ENCODE measurements at places on chromosomes 3 and 15.
A peak's percentile ranks its signal among the peaks of the same experiment; 100 is the strongest.

DNA sequence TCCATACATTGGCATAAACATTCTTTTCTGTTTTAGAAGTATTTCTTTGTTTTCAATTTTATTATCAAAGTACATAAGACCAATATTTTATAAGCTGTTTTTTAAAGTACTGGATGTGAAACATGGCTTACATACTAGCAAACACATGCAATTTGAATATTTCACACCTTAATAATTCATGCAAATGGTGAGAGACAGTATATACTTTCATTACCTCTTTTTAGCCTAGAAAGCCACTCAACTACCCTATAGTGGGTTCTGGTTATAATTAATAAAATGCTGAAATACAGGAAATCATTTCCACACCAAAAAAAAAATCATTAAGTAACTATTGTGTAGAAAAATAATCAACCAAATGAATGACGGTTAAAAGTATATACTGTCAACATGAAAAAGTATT lies 38.5 kb upstream of the MELTF start:
- no peak for DNase-seq

DNA sequence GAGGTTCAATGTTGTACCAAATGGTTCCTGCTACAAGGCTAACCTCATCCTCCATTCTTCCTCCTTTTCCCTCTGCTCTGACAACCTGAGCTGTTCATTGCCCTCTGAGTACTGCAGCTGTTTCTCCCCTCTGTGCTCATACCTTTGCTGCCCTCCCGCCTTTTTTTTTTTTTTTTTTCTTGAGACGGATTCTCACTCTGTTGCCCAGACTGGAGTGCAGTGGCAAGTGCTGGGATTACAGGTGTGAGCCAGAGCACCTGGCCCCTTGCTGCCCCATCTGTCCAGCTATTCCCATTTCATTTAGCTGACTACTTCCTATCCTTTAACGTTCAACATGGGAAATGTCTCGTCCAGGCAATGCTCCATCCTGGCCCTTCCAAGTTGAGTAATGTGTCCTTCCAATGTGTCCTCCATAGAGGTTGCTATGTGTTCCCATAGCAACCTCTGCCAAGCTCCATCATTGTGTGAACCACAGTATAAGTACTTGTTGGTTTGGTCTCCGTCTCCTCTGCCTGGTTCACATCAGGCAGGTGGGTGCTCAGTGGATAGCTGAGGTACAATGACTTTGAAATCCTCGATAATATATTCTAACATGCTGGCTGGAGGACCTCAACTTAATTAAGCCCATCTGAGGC lies 179.9 kb upstream of the ANKRD28 start:
- DNase-seq, result no peak

GRCh38 chr3:177611752-177612334 lies 414.6 kb upstream of the TBL1XR1 start:
- no peak for DNase-seq

- no peak for DNase-seq
Observed at GRCh38 chr3:775178-775880, 317.5 kb upstream of the CNTN6 start.

GRCh38 chr3:42906070-42906847 lies at the start of gene ZNF662:
ZNF662 (plus strand) TSS chr3:42906142; CDS start chr3:42908115, 1,973 bp downstream.
- no peak for DNase-seq

DNA sequence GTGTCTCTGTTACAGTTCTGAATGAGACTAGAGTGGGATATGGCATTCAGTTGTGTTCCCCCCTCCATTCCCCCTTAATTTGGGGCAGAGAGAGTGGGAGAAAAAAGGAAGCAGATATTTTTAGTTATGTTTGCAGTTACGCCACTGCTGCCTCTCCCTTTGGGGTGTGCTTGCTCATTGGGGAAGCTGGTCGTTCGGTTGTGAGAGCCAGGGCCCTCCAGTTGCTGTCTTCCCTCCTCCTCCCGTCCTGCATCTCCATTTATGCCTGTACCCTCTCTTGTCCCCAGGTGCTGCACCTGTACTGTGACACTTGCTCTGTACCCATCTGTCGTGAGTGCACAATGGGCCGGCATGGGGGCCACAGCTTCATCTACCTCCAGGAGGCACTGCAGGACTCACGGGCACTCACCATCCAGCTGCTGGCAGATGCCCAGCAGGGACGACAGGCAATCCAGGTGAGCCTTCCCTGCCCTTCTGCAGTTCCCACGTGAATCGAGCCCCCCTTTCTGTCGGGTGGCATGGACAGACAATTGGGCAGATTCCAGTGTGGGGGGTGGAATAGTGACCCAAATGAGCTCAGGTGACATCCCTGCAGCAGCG lies 55.8 kb downstream of the TRIM71 start:
- no peak for DNase-seq

GRCh38 chr15:45114076-45114750 lies at the start of the genes DUOX2 and DUOXA2:
DUOX2 (minus strand) TSS chr15:45114172; CDS start chr15:45113411, 761 bp downstream.
DUOXA2 (plus strand) TSS chr15:45114326; CDS start chr15:45114606, 280 bp downstream.
- no peak for DNase-seq

- no peak for DNase-seq
Observed at GRCh38 chr15:59879506-59880265, 124.4 kb upstream of the FOXB1 start.

- no peak for DNase-seq
Observed at GRCh38 chr3:169264711-169265110, 398.8 kb downstream of the MECOM start.

DNA sequence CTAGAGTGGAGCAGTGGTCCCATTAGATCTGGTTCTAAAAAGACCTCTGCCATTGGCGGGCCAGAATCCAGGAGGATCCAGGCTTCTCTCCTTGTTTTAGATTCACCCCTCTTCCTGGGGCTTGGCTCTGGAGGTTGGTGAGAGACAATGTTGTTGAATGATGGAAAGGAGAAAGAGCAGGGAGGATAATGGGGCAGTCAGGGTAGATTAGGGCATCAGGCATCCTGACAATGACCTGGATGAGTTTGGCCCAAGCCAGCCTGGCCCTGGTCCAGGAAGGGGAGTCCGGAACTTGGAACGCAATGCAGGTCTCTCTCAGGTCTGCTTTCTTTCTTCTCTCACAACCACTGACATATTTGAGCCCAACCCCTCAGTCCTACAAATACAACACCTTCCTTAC lies 260.1 kb upstream of the RASGRP1 start:
- no peak for DNase-seq

DNA sequence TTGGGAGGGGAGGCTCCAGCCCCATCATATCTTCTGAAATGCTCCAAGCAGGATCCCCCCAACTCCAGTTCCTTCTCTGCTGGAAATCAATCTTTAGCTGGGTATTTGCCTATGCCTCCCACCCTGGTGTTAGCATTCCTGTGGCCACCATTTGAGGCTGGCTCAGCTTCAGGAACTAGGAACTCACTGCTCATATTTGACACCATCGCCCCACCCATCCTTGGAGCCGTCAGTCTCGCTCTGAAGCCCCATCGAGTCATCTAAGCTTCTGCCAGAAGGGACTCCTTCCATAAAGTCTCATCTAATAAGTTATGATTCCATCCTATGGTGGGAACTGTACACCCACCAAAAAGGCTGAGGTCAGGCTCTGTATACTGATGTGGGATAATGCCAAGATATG lies 26.4 kb downstream of the PRKCD start:
- DNase-seq, result no peak

- no peak for DNase-seq
Observed at GRCh38 chr3:38630606-38631005, 18.9 kb downstream of the SCN5A start.

GRCh38 chr15:51696566-51696965 lies 15.3 kb downstream of the SCG3 start:
- no peak for DNase-seq

DNA sequence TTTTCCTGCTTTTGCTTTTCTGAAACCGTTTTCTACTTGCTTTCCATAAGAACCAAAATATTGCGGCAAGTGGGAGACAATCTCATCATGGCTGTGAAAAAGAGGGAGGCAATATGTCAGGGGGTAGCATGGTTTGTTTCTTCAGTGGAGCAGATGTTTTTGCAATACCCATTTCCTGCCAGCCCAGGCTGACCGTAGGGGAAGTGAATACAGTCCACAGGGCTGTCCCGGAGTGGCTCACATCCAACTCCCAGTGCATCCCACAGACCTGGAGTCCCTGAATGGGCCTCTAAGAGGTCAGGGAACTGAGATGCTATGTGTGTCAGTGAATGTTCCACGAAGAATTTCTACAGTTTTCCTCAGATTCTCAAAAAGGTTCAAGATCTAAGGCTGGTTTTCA lies 69.6 kb downstream of the EPHB1 start:
- DNase-seq, result no peak

DNA sequence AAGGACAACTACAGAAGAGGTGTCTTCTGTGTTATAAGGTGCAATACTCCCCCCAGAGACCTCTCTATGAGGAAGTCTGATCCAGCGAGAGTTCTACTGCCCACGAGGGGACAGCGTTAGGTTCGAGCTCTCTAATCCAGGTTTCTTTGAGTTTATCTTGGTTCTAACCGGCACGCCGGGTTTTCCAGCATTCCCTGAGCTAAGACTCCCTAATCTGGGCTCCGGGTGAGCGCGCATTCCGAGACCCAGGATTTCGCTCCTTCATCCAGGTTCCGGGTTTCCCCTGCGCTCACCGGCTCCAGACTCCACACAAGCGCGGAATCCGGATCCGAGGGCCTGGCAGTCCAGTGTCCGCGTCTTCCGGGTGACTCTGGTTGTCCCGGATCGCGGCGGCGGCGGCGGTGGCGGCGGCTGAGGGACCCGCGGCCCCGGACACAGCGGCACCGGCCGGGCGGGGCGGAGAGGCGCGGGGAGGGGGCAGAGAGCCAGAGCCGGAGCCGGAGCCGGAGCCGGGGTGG lies at the start of gene ZNF609:
Gene ZNF609, plus strand, starts transcription at position 373 of the 518 bp plus-strand sequence. CDS start 38,842 bp downstream, outside the sequence.
- DNase-seq, result peak; percentile 54
